ENCODE measurements at places on chromosomes 6 and 20.

- no peak for DNase-seq
Observed at GRCh38 chr20:32585011-32585585, at the start of gene NOL4L. Gene NOL4L (minus strand): TSS chr20:32585333. CDS start chr20:32584890, 443 bp downstream.

- no peak for DNase-seq
Observed at GRCh38 chr6:159061146-159061545, 16.4 kb upstream of the TAGAP start.

DNA sequence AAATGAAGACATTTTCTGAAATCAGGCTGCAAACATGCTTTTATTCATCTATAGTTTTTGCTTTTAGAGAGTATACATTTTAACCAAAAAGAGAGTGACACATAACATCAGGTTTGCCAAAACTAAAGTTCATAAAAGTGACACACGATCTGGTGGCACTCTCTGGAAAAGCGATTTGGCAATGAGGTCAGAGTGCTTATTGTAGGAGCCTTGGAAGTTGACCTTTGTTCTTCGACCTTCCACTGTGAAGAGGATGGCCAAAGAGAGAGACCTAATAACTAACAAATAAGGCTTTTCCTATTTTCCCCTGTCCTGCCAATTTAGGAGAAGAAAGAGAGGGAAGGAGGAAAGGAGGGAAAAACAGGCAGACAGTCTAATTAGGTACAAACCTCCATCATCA is 230.1 kb downstream of the SIM1 start:
- no peak for DNase-seq

GRCh38 chr6:23180504-23181293 is 611.3 kb downstream of the HDGFL1 start:
- no peak for DNase-seq

DNA sequence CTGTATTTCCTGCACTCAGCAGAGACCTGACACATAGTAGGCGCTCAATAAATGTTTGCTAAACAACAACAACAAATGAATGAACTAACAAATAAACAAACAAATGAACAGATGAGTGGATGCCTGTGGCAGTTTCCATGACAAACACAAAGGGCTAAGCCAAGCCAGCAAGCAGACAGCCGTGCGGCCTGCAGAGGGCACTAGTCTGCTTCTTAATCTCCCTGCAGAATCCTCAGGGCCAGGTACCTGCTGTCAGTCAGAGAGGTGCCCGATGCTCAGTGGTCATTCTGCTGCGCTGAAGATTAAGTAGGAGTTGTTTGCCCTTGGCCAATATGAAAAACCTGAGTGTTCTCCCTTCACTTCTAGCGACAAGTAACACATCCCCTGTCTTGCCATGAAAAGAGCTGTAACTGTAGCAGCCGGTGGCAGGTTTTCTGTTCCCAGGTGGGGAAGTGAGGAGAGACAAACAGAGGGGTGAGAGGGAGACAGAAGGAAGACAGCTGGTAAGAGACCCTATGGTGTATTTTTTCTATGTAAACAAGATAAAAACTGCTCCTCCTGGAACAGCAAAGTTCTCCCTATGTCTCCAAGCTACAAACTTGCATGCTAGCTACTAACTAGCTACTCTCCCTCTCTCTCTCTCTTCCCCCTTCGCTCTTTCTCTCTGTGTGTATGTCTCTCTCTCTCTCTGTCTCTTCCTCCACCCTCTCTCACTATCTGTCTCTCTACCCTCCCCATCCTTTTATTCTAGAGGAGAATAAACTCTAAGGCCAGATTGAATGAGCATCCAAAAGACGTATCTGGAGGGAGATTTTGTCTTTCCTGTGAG is at the start of gene MC3R:
MC3R (plus strand) TSS at position 779 of the 829 bp plus-strand sequence. CDS start 112 bp downstream, outside the sequence.
- no peak for DNase-seq

Data from memory B cell (primary cell).